ENCODE measurements at places on chromosomes 2 and 18.

- DNase-seq = no peak
These were observed 390.3 kb upstream of the GALNT5 start for GRCh38 chr2:156867201-156867600.

DNA sequence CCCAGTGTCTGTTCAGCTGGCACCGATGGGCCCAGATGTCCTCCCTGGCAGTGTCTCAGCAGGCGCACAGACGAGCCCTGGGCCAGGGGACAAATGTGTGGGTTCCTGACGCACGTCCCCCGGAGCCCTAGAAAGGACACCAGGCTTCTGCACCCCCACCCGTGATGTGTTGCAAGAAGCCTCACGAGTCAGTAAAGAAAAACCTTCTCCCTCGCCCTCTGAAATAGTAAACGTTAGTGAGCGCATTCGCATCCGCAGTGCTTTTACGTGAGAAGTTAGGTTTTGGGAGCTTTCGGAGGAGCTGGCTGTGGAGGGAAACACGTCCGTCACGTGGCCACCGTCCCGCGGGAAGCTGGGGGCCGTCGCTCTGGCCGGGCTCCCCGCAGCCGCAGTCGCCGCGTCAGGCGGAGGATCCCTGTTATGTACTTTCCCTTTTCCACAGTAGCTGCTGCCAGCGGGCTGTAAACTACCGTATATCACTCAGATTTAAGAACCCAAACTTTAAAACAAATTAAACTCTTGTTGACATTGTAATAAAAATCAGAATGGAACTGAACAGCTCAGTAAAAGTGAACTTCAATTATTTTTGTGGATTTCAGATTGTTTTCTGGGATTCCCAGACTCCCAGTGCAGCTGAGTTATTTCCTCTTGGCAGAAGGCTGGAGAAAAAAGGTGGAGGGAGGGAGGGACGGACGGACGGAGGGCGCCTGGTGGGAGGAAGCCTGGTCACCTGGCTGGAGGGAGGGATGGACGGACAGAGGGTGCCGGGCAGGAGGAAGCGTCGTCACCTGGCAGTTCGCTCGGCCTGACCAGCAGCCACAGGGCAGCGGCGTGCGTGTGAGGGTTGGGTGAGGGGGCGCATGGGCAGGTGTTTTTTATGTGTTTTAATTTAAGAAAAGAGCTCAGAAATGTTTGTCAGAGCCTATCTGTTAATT is 112.1 kb downstream of the NFATC1 start:
- DNase-seq = no peak

DNA sequence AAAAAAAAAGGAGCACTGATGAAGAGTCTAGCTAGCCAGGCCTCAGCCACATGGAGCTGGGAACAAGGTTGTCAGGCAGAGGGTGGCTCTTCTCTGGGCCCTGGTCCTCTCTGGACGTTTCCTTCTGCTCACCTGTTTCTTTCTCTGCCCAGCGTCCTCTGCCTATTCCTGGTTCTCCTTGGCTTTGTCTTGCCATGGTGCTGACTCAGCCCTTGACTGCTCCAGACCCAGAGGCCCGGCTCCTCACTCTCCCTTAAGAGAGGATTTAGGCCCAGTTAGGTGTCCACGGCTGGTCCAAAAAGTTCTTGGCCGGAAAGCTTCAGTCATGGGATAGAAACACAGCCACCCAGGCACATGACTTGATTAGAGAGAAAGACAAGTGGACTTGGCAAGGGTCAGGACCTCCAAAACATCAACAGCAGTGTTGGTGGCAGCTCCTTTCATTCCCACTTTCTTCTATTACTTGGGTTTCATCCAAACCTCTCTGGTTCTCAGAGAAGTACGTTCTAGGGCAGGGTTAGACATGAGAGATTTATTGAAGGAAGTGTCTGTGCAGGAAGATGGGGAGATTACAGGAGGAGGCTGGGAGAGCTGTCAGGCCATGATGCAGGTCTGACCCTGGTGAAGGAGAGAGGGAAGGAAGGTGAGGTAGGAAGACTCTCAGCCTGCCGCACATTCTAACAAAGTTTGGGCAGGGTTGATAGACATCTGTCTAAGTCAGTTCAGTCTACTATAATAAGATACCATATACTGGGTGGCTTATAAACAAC is 14.5 kb upstream of the ATG16L1 start:
- DNase-seq = no peak

DNA sequence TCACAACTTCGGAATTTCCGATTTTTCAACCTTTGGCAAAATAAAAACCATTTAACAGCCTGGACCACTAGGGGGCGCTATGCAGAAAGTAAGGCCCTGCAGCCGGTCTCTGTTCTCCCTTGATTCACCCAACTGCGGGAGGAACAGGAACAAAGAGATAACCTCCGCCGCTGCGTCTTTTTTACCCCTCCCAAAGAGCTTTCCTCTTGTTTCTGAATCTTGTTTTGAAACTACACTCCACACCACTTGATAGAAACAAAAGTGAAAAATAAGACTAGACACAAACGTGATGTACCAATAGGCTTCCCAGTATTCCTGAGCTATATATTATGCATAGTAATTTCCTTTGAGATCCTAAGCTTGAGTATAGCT is 231.2 kb downstream of the MYO3B start:
- DNase-seq = peak; percentile 63

GRCh38 chr2:217919204-217919603 is 83.6 kb downstream of the TNS1 start:
- DNase-seq = no peak

DNA sequence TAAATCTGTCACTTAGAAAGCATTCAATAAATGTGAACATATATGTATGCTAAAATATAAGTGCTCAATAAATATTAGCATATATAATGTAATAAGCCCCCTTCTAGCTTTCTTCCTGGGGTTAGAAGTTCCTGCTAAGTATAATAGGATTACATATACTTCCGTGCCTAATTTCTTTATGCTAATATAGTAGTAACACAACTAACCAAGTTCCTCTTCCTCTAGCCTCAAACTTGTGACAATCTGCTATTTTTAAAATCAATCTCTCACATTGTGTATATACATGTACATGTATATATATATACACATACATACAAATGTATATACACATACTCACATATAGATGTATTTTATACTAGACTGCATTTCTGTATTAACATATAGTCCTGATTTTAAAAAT is 32.2 kb downstream of the TLK1 start:
- no peak for DNase-seq

GRCh38 chr2:121140734-121141133 is 144.3 kb downstream of the TFCP2L1 start:
- no peak for DNase-seq

- no peak for DNase-seq
These were observed 911.4 kb upstream of the ZEB2 start for GRCh38 chr2:145431181-145431951.
